ENCODE measurements at places on chromosomes 1 and 21. TPM values are rescaled to one million over a fixed set of nuclear protein-coding genes. Genes with fewer than 3 reads are reported as not detected.

GRCh38 chr1:244214009-244214967 is 163.2 kb downstream of the ZBTB18 start:
- DNase-seq: no peak

- no peak for DNase-seq
Measured at GRCh38 chr21:16071761-16072160, 342.0 kb downstream of the USP25 start.

DNA sequence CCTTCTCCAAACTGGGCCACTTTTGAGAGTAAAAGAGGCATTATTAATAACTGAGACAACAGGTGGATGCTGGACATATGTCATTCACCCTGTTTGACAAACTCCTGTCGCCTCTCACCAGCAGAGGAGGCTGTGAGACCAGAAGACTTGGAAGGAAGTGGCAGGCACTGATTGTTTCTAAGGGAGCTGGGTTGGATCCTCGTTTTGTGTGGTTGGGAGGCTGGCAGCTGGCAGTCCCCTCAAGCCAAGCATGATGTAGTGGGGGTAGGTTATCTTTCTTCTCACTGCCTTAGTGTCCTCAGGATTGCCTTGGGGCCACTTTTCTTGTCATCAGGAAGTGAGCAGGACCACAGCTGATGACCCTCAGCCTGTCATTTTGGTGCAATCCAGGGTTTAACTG is 86.5 kb upstream of the KCNJ15 start:
- no peak for DNase-seq

DNA sequence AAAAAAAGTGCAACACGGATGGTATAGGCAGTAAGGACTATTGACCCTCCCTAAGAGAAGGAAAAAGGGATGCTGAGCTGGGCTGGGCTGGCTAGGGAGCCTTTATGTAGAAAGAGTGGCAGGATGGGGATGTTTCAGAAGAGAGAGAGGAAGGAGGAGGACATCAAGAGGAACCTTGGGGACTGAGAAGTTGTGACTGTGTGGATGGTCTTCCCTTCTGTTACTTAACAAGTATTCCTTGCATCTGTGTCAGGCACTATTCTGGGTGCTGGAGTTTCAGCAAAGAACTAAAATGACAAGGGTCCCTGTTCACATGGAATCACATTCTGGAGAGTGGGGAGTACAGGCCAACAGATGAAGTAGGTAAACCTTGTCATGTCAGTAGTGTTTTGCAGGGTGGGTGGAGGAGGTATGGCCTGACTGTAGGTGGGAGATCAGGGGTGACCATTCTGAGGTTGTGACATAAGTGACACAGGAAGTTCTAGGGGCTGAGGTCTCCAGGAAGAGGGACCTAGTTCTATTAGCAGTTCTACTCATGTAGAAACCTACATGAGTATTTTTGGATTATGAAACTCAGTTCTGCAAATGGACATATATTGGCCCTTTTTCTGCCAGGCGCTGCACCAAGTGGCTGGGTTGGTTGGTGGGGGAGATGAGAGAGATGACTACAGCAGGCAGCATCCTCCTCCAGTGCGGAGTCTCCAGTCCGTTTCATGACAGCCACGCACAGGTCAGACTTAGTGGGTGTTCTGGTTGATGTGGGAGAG is 53.8 kb downstream of the PRDM2 start:
- DNase-seq: no peak

DNA sequence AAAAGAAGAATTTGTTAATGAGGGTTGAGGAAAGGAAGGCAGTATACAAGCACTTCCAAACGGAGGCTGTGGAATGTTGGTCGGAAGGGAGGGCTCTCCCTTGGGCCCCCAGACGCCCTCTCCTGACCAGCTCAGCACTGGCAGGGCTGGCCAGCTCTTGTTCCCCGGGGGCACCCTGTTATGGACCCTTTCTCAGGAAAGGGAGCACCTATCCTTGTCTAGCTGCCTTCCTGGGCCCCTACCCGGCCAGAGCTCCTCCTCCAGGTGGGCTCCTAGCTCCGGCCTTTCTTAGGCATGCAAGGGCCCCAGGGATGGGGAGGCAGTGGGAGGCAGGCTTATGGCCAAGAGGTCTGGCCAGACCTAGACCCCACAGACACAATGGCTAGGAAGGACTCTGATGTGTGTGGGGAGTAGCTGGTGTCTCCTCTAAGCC is 926 bp downstream of the BLACAT1 start:
- DNase-seq: no peak

- DNase-seq: no peak
Measured at GRCh38 chr1:91224878-91225277, 179.8 kb downstream of the HFM1 start.

DNA sequence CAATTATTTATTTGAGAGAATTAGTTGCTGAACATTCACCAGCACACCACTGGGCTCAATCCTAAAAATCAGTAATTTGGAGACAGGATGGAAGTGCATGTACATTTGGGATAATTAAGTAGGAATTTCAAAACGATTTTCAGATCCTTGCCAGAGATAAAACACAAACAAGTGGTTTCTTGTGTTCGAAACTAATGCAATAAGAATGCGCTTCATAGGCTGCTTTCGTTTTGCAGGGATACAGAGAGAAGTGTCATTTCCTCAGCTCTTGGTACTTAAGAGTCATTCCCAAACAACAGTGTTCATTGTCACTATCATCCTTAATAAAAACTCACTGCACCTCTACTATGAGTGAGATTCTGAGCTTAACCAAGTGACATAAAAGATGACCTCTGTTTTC is 20.6 kb upstream of the USP24 start:
- DNase-seq: no peak

DNA sequence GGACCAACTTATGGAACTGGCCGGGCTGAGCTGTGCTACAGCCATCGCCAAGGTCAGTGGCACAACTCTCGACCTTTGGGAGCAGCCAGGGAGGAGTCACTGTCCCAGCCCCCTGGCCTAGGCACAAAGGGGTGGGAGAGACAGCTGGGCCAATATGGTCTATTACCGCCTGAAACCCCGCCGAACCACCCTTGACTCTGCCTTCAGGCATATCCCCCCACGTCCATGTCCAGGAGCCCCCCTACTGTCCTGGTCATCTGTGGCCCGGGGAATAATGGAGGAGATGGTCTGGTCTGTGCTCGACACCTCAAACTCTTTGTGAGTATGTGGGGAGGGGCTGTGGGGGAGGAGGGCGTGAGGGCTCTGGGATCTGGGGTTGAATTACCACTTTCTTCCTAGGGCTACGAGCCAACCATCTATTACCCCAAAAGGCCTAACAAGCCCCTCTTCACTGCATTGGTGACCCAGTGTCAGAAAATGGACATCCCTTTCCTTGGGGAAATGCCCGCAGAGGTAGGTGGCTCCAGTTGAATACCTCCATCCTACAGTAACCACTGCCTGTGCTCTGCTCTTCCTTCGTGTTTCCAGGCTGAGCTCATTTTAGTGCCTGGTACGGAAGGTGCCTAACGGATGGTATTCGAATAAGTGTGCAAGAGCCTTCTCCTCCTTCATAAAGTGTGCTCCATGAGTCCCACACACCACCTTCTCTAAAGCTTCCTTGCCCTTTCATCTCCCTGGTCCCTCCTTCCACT is 758 bp downstream of the NAXE start:
- DNase-seq: no peak

DNA sequence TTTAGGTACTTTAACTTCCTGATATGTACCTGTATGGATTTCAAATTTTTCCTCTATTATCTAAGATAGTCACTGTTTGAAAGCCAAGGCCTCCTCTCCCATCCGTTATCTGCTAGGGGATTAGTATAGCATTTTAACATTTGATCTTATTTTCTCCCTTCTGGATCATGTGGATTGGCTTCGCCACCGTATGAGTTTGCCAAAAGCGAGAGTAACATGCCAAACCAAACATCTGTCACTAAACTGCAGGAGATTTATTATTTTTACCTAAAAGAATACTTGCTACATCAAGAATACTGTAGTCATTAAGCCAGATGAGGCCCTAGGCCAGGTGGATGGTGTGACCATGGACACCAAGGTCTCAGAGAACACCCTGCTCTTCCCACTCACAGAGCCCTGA is 28.5 kb upstream of the EEIG2 start:
- no peak for DNase-seq

- DNase-seq: no peak
Measured at GRCh38 chr1:115712911-115713609, 55.5 kb downstream of the CASQ2 start.

- no peak for DNase-seq
Measured at GRCh38 chr1:209800984-209801834, 4.7 kb downstream of the IRF6 start.

GRCh38 chr1:26411624-26412074 is 1.0 kb downstream of the LIN28A start:
- DNase-seq: no peak

GRCh38 chr1:185864889-185865517 is 130.8 kb downstream of the HMCN1 start:
- DNase-seq: no peak

DNA sequence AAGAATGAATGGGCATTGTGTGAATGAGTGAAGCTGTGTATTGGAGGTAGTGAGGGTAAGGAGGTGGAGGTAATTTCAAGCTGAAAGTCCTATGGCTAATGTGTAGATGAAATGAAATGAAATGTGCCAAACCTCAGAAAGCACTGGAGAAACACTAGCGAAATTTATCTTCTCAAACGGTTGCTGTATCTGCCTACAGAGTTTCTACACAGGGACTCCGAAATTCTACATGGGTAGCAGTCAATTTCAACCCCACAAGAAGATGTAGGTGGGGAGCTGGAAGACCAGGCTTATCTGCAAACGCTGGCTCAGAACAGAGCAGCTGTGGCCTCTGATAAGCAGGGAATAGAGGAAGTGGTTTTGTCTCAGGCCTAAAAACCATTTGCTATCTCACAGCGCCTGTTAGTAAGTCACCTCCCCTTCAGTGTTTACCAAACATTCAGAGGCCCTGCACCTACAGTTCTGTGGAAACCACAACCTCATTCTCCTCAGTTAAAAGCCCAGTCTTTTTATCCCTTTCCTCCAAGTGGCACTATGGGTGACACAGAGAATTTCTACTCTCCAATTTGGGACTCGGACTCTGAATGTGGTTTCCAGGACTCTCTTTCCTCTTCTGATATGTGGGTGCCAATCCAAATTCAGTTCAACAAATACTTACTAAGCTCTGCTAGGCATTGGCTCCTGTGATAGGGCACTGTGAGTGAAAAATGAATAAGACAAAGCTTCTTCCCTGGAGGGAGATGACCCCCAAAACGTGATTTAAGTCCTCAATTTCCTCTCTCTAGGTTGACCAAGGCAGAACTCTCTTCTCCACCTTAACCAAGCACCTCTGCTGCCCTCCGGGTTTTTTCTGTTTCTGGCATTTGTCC is 17.2 kb upstream of the SLAMF6 start:
- no peak for DNase-seq

DNA sequence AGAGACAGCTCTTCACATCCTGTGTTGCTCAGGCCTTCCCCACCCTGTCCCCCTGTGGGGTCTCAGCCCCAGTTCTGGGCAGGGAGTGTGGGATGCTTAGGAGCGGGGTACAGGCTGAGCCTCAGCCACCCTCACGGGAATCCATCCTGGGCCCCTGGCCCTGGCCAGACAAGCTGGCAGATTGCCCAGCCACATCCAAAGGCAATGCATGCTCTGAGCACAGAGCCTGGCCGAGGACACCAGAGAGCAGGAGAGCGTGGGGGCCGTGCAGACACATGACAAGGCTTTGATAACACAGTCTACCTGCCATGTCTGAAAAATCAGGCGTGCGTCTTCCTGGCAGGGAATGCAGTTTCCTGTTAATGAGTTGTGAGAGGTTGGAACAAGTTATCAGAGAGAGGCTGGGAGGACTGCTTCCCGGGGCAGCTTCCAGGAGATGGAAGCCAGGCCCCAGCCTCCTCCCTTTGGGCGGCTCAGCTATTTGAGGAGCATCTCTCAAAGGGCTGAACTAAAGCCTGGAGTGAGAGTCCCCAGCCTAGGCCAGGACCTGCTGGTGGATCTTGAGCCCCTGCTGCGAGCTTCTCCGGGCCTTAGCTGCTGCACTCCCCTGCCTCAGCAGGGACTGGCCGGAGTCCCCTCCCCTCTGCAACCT is 72.2 kb upstream of the SELENON start:
- no peak for DNase-seq

DNA sequence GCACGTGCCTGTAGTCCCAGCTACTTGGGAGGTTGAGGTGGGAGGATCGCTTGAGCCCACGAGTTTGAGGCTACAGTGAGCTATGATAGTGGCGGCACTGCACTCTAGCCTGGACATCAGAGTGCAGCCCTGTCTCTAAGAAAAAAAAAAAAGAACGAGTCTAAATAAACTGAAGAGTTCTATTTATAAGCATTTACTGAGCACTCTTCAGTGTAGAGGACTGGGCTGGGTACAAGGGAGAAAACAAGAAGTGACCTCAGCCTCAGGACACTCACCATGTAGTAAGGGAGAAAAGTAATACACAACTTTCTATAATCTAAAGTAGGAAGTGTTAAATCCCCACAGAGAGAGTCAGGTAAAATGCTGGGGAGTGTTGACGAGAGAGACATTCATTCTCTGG is 35.0 kb downstream of the NAV1 start:
- peak; percentile 7 for DNase-seq

DNA sequence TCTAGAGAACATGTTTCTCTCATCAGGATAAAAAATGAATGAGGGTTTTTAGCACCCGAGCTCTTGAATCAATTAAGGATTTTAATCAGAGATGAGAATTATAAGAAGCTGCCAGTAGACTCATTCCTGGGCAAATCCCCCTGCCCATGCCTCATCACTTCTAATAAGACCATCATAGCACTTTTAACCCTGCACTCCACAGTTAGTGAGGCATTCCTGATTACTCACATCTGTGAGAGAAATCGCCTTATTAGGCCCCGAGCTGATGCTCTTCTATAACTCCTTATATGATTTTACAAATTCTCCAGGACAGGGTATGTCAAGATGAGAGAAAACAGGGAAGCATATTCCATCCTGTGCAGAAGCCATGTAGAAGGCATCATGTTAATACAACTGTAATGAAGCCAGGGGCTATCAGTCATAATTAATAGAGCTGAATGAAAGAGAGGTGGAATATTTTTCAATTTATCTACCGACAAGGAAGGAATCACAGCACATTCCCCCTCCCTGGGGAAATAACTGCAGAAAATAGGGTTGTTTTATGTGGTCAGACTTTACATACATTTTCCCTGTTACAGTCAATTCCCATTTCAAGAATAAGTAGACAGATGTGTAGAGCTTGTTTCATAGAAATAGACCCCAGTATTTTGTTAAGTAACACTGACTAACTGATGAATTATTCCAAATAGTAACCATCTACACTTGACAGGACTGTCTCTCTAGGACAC is 272.7 kb downstream of the HHIPL2 start:
- no peak for DNase-seq

- DNase-seq: no peak
Measured at GRCh38 chr1:64663668-64664067, 81.2 kb upstream of the RAVER2 start.

DNA sequence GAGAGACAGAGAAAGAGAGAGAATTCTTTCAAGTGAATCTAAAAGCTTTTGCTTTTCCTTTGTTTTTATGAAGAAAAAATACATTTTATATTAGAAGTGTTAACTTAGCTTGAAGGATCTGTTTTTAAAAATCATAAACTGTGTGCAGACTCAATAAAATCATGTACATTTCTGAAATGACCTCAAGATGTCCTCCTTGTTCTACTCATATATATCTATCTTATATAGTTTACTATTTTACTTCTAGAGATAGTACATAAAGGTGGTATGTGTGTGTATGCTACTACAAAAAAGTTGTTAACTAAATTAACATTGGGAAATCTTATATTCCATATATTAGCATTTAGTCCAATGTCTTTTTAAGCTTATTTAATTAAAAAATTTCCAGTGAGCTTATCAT is 117.6 kb downstream of the PTPRC start:
- no peak for DNase-seq

The MYOG gene
- total RNA-seq: not detected

The SNX7 gene
- total RNA-seq: 14.8 TPM

The ASCL5 gene
- total RNA-seq: 0.29 TPM

The PYHIN1 gene
- total RNA-seq: 2.6 TPM

The EFNA1 gene
- 178 TPM for total RNA-seq

The TMEM79 gene
- 3.3 TPM for total RNA-seq

Data from upper lobe of right lung (tissue), 1 donor.